ENCODE measurements at places on chromosomes 3 and 15. TPM values are rescaled to one million over a fixed set of nuclear protein-coding genes. Genes with fewer than 3 reads are reported as not detected.

- DNase-seq, result no peak
Observed at GRCh38 chr15:48638963-48639362, 6.5 kb downstream of the FBN1 start.

- DNase-seq, result no peak
Observed at GRCh38 chr3:27639271-27639670, 82.9 kb downstream of the EOMES start.

DNA sequence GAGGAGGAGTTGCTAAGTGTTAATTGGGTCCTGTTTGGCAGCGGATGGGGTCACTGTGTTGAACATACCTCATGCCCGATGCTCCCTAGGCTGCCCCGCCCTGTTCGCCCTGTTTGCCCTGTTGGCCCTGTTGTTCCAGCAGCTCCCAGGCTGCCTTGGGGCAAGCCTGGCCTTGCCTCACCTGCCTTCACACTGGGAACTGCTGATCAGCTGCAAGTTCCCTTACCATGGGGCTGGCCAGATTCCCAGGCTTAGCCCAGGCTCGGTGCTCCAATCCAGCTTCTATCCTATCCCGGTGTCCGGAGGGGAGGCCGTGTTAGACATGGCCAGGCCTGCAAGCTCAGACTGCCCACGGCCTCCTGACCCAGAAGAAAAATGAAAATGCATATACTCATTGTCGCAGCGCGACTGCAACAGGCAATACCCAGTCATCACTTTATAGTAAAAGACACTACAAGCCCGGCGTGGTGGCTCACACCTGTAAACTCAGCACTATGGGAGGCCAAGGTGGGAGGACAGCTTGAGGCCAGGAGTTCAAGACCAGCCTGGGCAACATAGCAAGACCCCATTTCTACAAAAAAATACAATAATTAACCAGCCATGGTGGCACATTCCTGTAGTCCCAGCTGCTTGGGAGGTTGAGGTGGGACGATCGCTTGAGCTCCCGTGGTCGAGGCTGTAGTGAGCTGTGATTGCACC is 42.9 kb upstream of the ZNF710 start:
- no peak for DNase-seq

GRCh38 chr3:188979669-188980310 is 192.0 kb upstream of the TPRG1 start:
- DNase-seq, result peak; percentile 44

DNA sequence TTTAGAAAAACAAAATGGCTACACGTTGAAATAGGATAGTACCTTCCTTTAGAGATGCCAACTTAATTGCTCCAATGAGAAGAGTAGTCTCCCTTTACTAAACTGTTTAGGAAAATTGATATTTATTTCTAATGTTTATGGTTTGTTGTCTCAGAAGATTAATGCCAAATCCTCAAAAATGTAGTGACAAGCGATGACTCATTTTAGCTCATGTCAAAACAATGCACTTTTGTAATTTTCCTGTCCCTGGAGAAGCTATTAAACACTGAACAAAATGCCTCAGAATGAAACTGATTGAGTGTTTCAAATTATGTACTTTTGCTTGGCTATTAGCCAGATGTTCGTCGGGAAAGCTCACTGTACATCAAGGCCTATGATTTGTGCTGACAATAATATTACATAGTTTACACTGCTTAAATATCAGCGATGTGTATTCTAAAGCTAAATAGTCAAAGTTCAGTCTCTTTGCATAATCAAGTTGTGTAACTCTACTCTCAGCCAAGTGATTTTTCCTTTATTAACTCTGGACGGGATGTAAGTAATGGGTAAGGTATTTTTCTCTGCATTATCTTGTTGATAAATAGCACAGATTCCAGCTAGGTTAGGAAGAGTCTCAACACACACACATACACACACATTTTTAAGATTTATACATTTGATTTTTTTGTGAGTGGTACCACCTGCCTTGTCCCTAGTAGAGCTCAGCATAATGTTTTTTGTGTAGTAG is 83.7 kb downstream of the CMSS1 start:
- DNase-seq, result no peak

- no peak for DNase-seq
Observed at GRCh38 chr15:71559098-71559497, 251.3 kb upstream of the NR2E3 start.

GRCh38 chr3:71389911-71390573 is 193.5 kb downstream of the FOXP1 start:
- no peak for DNase-seq

DNA sequence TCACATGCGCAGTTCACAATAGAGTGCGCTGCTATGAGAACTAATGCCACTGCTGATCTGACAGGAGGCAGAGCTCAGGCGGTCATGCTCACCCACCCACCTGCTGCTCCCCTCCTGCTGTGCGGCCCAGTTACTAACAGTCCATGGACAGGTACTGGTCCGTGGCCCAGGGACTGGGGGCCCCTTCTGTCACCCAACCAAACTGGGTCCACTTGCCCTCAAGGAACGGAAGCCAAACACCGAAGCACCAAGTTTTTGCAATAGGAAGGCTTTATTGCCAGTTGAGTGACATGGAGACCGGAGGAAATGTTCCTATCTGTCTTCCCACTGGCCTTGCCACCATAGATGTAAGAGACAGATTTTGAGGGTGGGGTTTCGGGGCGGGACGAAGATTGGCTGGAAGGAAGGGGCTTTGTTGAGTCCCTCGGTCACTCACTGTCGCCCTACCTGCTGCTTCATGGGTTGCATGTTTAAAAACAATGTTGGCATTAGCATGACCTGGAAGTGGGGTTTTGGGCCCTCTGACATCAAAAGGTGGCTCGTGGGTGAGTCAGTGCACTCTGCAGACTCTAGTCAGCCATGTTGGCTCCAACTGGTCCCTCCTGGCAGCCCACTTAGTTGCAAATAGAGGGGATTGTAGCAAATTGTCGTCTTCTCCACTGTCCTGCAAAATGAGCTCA is 141.0 kb downstream of the TJP1 start:
- DNase-seq, result no peak

GRCh38 chr3:45555666-45556065 is 38.9 kb upstream of the LIMD1 start:
- no peak for DNase-seq

CPA3 gene
- 0.54 TPM for total RNA-seq

FLNB gene
- total RNA-seq, result 57.6 TPM

PLSCR2 gene
- not detected for total RNA-seq

Measured in cerebellum (tissue), 4 donors.